Progenitor cell of endocrine pancreas (in vitro differentiated cells): ENCODE measurements at places on chromosomes 2 and 18. TPM values are rescaled to one million over a fixed set of nuclear protein-coding genes. Genes with fewer than 3 reads are reported as not detected.
A peak's percentile ranks its signal among the peaks of the same experiment; 100 is the strongest.

- no peak overlapping the region for H3K27ac ChIP-seq
- H3K36me3 ChIP-seq: no peaks in the 10 kb centered on the region
- DNase-seq: no peak
- peaks cover 5% of the 10 kb centered on the region for H3K4me1 ChIP-seq
These were observed 45.4 kb downstream of the FER1L5 start for GRCh38 chr2:96687711-96688640.

UGT1A6 gene
- not detected in 2 replicates for total RNA-seq

GRCh38 chr18:24397131-24397693 is 412 bp downstream of the OSBPL1A start:
- no peak for DNase-seq
- H3K27ac ChIP-seq: no peak overlapping the region
- peaks cover 4% of the 10 kb centered on the region for H3K4me1 ChIP-seq
- H3K4me3 ChIP-seq: peak overlapping the region; percentile 79

DNA sequence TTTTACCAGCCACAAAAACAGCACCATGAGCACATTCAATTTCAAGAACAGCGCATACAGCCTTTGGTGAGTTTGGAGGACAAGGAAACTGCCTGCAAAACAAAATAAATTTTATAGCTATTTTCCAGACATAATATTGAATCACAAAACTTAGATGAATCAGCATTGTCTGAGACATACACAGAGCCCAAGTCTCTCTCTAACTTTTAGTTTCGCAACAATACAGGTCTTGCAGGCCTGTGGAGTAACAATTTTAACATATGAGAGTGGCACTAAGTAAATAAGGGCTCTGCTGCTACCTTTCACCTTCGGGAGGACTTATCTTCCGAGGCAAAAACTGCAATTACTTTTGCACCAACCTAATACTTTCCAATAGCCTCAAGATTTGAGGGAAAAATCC is 56.1 kb upstream of the PEX13 start:
- no peak overlapping the region for H3K4me3 ChIP-seq
- H3K36me3 ChIP-seq: no peaks in the 10 kb centered on the region
- H3K27me3 ChIP-seq: no peaks in the 10 kb centered on the region
- peaks cover 5% of the 10 kb centered on the region for H3K4me1 ChIP-seq
- no peak overlapping the region for H3K27ac ChIP-seq
- no peak for DNase-seq

PLEKHM3 gene
- 18.0 and 19.2 TPM in 2 replicates for total RNA-seq
